D721Med (cell line): ENCODE measurements at places on chromosomes 16 and 17.

DNA sequence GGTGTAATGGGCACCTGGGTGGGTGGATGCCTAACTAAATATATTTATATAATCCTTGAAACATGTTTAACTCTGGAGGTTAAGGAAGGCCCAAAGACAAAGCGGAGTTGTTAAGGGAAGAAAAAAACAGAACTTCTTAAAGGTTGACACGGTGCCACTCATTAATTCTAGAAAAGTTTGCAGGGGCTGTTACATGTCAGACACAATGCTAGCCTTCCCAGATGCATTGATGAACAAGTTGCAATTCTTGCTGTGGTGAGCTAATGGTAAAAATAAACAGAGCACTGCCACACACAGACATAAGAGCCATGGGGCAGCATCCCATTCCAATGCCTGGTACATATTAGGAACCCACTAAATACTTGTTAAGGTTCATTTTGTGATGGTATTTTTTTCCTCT is 109.5 kb downstream of the CDH13 start:
- DNase-seq: no peak

DNA sequence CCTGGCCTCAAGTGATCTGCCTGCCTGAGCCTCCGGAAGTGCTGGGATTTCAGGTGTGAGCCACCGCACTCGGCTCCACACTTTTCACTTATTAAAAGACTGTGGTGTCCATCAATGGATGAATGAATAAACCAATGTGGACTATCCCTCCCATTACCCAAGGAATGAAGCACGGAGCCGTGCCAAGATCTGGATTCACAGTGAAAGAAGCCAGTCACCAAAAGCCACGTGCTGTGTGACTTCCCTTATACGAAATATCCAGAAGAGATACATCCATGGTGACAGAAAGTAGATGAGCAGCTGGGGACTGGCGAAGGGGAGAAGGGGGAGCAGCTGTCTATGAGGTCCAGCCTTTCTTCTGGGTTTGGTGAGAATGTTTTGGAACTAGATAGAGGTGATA is 48.2 kb upstream of the STH start:
- DNase-seq: no peak

DNA sequence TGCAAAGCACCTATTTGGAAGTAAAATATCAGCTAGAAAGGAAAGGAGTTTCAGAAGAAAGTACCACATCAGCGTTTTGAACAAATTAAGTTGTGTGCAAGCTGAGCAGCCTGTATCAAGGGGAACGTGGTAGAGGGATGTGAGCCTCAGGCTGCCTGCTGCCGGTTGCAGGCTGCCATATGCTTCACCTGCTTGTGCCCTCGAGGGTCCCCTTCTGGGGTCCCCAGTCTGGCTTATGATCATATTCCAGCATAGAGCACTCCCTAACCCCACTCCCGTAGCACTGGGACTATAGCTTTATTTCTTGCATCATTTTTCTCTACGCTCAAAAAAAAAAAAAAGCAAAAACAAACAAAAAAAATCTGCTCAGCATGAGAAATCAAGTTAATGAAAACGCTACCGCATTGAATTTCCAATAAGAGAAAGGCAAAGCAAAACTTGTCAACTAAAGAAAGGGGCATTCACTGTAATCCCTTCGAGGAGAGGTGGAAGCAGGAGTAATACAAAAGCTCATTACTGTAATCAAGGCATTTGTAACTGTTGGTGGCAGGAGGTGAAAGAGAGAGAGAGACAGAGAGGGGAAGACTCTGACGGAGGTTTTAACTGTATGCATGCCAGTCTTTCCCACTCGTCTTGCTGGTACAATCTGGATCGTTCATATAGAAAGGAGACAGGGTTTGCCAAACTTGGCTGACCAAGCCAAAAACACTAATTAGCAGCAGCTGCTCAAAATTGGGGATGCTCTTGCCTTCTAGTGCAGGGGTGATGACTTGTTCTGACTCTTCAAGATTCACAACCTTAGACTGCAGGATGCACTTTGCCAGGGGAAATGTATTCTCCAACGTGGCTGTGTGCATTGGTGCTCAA is 258.2 kb upstream of the HSBP1 start:
- DNase-seq: no peak

DNA sequence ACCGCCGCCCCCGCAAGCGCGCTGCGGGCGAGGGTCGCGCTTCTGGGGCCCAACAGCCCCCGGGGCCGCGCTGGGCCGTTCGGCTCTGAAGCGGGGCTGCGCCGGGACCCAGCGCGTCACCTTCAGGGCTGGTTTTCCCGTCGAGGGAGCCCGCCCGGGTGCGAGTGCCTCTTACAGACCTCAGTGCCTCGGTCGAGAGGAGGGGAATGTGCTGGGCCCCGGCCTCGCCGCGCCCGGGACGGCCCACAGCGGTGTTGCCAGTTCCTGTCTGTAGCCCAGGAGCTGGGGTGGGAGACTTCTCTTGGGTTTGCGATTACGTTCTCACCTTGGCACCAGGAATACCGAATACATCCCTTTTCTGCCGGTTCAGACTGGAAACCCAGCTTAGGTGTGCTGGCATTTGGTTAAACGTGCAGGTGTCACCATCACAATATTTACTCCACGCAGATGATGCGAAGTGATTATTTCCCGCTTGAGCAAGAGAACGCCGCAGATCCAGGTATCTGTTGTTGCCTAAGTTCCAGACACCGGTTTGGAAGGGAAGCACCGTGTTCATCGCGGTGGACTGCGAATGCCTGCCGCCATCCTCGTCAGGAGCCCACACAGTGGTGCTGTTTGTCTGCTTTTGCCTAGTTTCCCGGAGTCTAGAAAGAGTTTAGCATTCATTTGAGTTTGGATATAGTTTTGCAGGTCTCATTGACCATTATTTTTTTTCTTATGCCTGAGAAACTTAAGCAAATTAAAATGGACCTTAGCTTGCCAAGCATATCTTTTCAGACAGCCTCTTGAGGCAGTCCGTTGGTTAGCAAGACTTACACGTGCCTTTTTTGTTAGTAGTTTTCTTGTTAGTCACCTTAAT is 914 bp downstream of the MAP1LC3B start:
- no peak for DNase-seq

- DNase-seq: no peak
Observed at GRCh38 chr16:86926181-86927094, 348.1 kb downstream of the FOXL1 start.

GRCh38 chr17:18225642-18226283 is 328 bp downstream of the LLGL1 start:
- no peak for DNase-seq

DNA sequence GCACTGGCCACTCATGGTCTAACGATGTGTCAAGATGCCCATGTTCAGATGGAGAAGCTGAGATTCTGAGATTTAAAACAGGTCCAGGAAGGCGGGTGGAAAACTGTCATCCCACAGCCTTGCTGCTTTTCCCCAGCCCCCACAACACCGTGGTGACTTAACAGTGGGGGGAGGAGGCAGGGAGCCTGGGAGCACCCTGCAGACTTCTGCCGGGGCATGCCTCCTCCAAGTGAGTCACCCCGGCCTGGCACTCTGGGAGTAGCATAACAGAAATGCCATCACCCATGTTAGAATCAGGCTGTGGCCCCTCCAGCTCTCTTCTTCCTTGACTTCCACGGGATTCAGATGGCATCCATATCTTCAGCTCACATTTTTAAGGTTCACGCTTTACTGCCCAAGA is 164.8 kb downstream of the CBLN1 start:
- DNase-seq: no peak

DNA sequence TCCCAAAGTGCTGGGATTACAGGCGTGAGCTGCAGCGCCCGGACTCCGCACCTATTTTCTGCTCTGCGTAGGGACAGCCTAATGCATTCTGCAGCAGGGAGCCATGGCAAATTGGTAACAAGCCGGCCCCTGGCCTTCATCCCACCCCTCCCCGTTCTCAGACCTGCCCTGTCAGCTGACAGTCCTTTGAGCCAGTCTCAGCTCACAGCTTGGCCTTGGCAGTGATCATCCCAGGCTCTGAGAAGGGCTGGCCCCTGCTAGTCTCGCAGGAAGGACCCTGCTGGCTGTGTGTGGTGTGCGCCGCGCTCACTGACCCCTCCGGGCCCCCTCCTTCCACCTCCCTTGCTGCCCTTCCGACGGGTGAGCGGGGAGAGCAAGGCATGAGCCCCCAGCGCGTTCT is 10.3 kb upstream of the NPTX1 start:
- DNase-seq: no peak

- no peak for DNase-seq
Observed at GRCh38 chr16:88342491-88342890, 40.3 kb upstream of the ZNF469 start.

DNA sequence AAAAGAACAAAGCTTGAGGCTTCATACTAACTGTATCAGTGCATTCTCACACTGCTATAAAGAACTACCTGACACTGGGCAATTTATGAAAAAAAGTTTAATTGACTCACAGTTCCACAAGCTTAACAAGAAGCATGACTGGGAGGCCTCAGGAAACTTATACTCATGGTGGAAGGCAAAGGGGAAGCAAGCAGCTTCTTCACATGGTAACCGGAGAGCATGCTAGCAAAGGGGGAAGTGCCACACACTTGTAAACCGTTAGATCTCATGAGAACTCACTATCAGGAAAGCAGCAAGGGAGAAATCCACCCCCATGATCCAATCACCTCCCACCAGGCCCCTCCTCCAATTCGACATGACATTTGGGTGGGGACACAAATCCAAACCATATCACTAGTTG is 25.3 kb downstream of the CTRB2 start:
- no peak for DNase-seq

GRCh38 chr16:51134269-51134812 is 16.7 kb downstream of the SALL1 start:
- no peak for DNase-seq

- no peak for DNase-seq
Observed at GRCh38 chr17:62085511-62086408, 20.7 kb upstream of the MED13 start.

GRCh38 chr17:77209330-77209748 is 68.6 kb downstream of the SEC14L1 start:
- no peak for DNase-seq

- DNase-seq: no peak
Observed at GRCh38 chr16:974611-975261, 4.0 kb upstream of the LMF1 start.
